Stimulated activated CD4-positive, alpha-beta T cell treated with anti-CD3 and anti-CD28 coated beads, Interleukin-4, amount 100 ng/mL, for 24 hours (primary cell): ENCODE measurements at places on chromosomes 5 and 9.

- no peak for DNase-seq
Measured at GRCh38 chr9:121774715-121775613, 123.5 kb downstream of the DAB2IP start.

- no peak for DNase-seq
Measured at GRCh38 chr5:74587890-74588289, 52.6 kb downstream of the ENC1 start.

DNA sequence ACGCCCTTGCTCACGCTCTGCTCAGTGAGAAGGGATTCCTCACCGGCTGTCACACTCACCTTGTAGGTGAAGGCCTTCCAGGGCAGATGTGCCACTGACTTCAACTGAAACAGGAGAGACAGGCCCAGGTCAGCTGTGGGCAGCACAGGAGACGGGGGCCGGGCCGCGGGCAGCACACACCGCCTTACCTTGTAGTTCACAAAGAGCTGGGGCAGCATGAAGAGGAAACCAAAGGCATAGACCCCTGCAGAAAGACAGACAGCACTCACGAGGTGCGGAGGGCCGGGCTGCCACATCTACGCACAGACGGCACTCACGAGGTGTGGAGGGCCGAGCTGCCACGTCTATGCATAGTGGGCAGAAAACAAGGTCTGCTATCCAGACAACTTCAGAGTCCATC, 23.3 kb downstream of the CLPTM1L start:
- DNase-seq: no peak

GRCh38 chr9:32344551-32345182, 39.8 kb upstream of the ACO1 start:
- DNase-seq: no peak

DNA sequence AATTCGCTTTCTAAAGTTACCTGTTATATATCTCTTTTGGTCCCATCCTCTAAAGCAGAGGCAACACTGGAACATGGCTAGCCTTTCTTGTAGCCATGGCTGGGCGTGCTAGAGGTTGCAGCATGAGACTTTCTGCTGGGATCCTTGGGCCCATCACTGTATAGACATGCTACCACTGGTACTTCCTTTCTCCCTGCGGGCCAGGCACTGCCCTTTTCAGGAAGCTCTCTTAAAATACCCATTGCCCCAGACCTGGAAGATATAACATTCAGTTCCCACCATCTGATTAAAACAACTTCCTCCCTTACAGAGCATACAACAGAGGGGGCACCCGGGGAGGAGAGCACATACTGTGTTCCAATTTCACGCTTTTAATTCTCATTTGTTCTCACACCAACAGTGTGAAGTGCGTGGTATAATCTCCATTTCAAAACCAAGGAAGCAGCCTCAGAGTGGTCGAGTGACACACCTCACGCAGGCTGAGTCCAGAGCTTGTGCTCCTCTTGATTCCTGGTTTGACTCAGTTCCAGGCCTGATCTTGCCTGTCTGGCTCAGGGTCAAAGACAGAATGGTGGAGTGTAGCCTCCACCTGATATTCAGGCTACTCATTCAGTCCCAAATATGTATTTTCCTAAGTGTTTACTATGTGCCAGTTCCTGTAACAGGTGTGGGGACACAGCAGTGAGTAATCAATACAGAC, 22.6 kb downstream of the PTGS1 start:
- DNase-seq: no peak

DNA sequence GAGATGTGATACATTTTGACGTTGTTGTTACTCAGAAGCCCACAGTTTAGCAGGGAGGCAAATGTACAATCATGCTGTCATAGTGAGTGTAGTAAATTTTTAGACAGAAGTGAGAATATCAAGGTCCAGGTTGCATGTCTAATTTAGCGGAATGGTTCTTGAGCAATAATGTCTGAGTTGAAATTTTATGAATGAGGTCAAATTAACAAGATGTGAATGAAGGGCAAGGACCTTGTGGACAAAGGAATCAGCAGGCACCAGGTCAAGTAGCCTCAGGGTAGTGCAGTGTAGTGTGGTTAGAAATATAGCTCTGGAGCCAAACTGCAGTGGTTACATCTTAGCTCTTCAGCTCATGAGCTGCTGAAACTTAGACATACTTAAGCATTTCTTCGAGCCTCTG, 36.2 kb downstream of the TNFSF8 start:
- DNase-seq: no peak

- DNase-seq: no peak
Measured at GRCh38 chr5:4180703-4181102, 585.1 kb downstream of the IRX1 start.

DNA sequence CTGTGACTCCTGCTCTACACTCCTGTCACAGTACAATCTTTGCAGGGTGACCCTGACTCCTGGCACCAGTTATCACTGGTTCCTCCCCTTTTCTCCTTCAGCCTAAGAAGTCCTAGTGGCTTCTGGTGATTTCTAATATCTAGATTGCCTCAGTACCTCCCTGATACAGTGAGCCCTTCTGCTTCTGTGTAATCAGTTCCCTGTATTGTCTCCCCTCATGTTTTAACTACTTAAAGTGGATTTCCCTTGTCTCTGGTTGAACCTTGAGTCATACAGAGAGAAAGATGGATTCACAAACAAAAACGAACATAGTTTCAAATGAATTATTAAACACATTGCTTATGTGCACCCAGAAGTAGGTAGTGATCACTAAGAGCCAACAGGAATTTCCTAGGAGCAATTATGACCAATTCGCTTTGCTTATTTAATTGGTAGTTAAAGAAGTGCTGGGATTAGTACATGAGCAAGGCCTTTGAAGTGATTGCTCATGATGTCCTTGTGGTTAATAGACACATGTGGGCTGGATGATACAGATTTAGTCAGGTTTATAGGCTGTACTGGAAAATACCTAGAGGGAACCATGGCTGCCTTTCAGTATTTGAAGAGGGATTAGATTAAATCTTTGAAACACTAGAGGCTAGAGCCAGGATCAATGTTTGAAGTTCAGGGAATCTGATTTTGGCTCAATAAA, 145.8 kb upstream of the MEF2C start:
- DNase-seq: no peak

GRCh38 chr5:167509076-167509475, 782.4 kb upstream of the WWC1 start:
- no peak for DNase-seq

GRCh38 chr5:131595088-131596033, 39.7 kb downstream of the RAPGEF6 start:
- peak; percentile 25 for DNase-seq

DNA sequence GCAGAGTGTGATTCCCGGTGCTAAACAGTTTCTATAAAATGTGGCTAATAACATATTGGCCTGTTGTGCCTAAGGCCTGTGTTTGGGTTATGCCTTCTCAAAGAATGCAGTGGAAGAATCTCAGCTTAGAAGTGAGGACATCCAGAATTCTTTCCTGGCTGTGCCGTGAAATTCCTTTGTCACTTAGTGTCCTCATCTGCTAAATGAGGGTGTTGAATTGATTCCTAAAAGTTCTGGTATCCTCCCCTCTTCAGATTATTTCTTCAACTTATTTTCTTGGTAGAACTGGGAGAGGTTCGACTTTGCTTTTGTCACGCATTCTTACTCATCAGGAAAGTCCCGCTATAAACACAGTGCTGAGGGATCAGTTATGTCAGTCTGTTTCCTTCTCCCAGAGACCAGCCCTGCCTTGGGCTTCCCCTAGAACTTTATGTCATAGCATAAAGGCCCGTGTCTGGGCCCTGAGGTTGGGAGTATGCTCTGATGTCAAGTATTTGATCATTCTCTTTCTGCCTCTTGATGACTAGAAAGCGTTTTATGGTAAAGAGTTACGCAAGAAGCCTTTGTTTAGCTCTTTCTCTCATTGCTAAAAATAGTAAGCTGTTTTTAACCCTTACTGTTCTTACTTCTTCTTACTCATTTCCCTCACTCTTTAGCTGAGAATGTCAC, 29.5 kb downstream of the MTAP start:
- peak; percentile 40 for DNase-seq

DNA sequence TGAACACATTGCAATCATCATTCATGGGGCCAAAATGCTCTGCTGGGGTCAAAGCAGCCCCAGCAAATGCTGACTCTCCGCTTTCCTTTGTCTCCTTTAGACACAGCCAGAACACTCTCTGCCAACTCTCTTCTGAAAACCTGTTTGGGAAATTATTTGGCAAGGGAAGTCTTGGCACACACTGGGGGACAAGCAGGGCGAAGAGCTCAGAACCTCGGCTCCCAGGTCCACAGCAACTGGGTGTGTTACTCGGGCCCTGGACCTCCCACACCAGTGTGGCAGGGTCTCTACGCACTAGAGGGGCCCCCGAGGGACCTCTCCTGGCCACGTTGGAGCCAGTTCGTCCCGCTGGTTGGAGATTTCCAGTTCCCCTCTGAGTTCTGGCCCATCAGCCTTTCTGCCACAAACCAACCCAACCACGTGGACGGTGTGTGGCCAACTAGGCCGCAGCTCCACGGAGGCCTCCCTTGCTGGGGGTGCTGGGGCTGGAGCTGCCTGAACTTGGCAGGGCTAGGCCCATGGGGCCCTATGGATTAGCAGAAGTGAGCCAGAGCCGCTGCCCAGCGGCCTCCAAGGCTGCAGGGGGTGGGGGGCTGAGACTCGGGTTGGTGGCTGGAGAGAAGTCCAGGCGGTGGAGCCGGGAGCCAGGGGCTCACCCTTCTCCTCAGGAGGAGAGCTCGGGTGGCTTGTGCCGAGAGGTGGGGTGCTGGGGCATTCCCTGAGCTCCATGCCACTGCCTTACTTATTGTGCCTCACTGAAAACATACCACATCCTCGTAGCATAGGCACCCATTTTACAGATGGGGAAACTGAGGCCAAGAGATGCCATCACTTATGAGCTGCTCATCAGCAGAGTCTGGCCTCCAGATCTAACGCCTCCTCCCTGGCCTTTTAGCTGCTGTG, 46.8 kb upstream of the RNU6ATAC start:
- no peak for DNase-seq
